Iris pigment epithelial cell (primary cell): ENCODE measurements at places on chromosomes 16 and 17.
A peak's percentile ranks its signal among the peaks of the same experiment; 100 is the strongest.

DNA sequence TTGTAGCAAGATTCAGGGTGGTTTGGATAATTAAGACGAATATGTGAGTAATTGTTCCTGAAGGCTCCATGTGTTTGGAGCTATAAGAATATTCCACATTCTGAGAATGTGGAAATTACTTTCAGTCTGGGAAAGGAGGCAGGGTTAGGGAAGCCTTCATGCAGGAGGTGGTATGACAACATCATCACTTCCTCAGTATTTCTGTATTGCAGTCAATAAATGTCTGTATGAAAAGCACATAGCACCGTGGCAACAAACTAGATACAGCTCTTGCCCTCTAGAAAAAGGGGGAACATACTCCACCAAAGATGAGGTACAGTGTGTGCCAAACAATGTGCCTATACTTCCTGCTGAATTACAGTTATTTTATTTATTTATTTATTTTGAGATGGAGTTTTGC, 26.1 kb upstream of the DHRS7B start:
- DNase-seq = no peak

- no peak for DNase-seq
Observed at GRCh38 chr16:87276091-87276701, 41.0 kb downstream of the C16orf95 start.

GRCh38 chr17:34570506-34570905, 8.9 kb upstream of the TMEM132E start:
- DNase-seq = no peak

- DNase-seq = no peak
Observed at GRCh38 chr17:46771561-46772474, 46.7 kb downstream of the WNT3 start.

DNA sequence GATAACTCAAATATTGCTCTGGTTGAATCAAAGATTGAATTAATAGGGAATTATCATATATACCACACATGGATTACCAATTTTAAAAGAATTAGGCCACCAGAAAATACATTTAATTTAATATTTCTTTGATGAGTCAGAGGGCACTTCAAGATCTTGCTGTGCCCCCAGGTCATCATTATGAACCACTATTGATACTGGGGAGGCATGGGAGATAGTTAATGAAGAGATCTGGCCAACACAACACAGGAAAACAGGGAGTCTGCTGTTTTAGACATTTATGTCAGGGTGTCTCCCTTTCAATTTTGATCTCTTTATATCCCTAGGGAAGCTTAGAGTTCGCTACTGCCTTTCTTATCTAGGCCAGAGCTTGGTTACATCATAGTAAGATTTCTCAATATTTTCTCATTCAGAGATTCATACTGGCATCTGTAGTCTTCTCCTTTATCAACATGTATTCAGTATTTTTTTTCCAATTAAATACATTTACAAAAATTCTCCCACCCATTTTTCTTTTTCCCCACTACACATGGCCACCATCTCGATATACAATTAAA, 158.3 kb upstream of the ZFHX3 start:
- DNase-seq = peak; percentile 49

- no peak for DNase-seq
Observed at GRCh38 chr16:85682516-85682915, 6.2 kb downstream of the GINS2 start.

DNA sequence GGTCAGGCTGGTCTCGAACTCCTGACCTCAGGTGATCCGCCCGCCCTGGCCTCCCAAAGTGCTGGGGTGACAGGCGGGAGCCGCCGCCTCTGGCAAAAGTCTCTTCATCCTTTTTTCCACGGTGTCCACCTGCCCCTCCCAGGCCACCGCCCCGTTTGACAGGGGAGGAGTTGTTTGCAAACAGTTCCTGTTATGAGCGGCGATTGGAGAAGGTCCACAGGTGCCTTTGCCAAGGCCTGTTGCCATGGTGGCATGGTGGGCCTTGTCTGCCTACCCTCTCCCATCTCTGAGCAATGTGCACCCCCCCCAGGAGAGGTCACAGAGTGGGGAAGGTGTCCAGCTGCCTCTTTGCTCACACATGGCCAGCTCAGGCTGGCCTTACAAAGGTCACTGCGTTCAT, 16.0 kb upstream of the RAP1GAP2 start:
- DNase-seq = no peak

GRCh38 chr16:50455288-50455845, 86.6 kb upstream of the BRD7 start:
- no peak for DNase-seq

GRCh38 chr17:50675627-50676026, 32.1 kb downstream of the ANKRD40 start:
- DNase-seq = no peak
